ENCODE measurements at places on chromosomes 12 and 14.

- DNase-seq = peak; percentile 80
Observed at GRCh38 chr12:52980650-52981423, 25.4 kb upstream of the EIF4B start.

GRCh38 chr12:68786929-68787328 is 21.0 kb upstream of the MDM2 start:
- DNase-seq = no peak

GRCh38 chr14:67882986-67883555 is 63.5 kb downstream of the RAD51B start:
- DNase-seq = no peak

DNA sequence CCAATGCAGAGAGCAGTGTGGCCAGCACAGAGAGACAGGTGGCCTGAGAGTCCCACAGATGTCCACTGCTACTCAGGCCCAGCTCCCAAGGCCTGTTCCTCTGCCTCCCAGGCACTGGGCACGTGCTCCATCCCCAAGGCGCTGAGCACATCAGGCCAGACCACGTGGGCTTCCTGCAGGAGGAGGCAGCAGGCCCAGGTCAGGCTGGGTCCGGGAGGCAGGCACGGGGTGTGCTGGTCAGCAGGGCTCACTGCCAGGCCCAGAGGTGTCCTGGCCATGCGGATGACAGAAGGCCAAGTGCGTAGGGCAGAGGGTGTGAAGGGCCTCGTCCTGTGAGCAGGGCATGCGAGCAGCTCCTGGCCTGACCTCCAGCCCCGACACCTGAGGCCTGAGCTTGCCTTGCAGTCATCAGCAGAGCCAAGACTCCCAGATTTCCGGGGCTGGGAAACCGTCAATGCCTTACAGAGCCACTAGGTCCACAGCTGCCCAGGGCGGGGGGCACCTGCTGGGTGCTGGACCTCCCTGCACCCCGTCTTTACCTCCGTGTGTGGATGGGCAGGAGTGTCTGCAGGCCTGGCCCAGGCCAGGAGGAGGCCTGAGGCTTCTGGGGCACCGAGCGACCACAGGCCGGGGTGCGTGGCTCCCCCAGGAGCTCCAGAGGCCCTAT is 14.9 kb downstream of the TRMT61A start:
- no peak for DNase-seq

DNA sequence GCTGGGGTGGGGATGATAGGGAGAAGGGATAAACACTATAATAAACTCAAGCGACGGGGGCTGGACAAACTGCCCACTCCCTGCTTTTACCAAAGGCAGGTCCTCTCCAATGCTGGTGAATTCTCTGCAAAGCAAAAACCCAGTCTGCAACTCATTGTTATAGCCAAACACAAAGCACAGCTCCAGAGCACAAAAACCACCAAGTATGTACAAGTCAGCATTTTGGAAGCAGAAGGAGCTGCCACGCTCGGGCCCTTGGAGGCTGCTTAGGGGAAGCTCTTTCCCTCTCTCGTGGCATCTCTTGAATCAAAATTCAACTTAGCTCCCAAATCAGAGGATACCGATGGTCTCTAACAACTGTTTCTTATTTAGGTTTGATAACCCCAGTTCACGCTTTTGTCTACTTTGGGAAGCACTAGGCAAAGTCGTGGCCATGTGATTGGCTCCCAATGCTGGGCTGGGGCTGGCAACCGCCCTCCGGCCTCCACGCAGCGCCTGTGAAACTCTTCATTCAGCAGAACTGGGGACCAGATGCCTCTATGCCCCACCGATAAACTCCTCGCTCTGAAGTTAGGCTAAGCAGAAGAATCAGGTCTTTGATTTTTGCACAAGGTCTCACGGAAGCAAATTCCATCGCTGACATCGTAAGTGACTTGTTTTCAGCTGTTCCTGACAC is 158.5 kb upstream of the FOXN3 start:
- no peak for DNase-seq

GRCh38 chr12:106602076-106602475 is 19.3 kb downstream of the RFX4 start:
- no peak for DNase-seq

- DNase-seq = no peak
Observed at GRCh38 chr12:13197032-13197431, 506 bp downstream of the EMP1 start.

GRCh38 chr12:101915841-101916240 is 38.5 kb downstream of the DRAM1 start:
- no peak for DNase-seq

DNA sequence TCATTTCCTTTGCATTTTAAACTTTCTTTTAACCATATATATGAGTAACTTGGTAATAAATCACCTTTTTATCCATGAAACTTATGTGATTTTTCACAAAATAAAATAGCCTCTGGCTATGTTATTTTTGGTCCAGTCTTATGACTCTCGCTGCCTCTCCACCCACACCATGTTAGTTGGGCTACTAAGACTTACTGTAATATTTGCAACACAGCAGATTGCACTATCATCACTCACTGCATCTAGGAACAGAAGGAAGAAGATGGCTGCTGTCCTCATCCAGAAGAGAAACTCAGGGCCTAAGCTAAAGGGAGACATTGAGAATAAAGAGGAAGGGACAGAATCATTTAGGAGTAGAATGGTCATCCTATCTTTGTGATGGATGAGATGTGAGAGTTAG is 12.6 kb upstream of the B4GALNT3 start:
- no peak for DNase-seq

- no peak for DNase-seq
Observed at GRCh38 chr12:61780435-61780834, 479.8 kb upstream of the USP15 start.

DNA sequence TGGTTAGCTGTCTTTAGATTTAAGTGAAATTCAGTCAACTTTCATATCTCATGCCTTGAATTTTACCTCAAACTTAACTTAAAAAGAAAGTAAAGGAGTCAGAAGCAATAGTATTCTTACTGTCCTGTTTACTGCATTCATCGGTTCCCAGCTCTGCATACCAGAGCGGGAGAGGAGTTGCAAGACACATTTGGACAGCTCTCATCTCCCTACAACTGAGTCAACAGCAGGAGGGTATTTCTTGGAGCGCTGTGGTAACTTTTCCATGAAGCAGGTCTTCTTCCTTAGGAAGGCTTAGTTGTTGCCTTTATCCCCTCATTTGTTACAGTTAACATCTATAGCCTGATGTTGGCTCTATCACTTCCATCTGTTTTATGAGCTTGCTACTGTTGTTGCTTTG is 65.1 kb downstream of the TRMT5 start:
- DNase-seq = no peak

GRCh38 chr12:82954572-82954971 is 267.9 kb downstream of the TMTC2 start:
- DNase-seq = no peak

DNA sequence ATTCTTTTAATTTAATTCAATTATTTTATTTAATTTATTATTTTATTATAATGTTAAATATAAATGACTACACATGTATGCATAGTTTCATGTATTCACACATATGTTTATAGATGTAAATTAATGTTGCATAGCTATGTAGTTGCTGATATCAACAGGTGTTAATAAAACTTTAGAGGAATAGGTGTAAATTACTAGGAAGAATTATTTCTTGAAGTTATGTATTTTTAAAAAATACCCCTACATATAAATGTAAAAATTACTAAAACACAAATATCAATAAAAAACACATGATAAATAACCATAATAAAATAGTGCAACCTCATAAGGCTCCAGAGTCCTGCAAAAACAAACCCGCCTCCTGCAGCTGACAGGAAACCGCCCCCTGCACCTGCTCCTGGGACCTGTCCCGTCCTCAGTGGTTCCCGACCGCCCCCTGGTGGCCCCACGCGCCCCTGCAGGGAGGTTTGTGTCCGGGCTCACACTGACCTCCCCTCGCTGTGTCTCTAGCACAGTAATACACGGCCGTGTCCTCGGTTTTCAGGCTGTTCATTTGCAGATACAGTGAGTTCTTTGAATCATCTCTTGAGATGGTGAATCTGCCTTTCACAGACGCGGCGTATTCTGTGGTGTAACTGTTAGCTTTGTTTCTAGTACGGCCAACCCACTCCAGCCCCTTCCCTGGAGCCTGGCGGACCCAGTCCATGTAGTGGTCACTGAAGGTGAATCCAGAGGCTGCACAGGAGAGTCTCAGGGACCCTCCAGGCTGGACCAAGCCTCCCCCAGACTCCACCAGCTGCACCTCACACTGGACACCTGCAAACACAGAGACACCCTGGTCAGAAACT is 1264.0 kb downstream of the TMEM121 start:
- peak; percentile 77 for DNase-seq

DNA sequence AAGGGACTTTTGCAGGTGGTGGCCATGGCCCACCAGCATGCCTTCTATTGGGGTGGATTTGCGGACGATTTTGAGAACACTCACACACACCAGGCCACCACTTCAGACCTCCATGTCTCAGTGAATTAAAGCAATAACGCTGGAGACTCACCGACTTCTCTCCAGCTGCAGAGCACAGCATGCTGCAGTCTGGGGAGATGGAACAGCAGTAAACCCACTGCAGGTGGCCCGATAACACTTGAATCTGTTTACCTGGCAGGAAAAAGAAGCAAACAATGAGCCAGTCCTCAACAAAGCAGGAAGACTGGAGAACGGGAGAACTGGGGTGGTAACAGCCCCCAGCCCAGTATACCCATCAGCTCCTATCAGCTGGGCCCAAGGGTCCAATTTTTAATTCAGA is 21.6 kb downstream of the RFC5 start:
- DNase-seq = no peak

DNA sequence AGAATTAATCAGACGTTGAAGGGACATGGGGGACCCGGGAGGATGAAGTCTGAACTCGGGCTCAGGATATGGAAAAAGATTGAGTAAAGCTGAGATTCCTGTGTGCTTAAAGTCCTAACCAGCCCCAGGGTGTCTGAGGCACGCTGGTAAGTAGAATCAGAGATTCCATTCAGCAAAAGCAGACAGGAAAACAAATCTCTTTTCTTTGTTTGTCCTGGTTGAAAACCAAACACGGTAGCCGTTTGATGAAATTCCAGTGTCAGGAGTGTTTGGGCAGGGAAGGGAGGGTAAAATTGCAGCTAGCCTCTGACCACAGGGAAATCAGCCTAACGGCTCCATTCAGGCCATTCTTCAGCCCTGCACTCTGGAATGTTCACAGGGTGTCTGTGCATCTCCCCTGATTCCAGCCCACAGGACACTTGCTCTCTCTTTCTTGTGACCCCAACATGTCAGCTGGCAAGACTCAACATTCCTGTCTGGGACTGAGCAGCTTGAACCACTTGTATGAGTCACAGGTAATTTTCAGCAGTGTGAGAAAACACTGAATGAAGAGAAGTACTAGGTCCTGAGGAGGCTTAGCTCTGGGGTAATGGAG is 31.0 kb downstream of the NINJ2 start:
- no peak for DNase-seq

DNA sequence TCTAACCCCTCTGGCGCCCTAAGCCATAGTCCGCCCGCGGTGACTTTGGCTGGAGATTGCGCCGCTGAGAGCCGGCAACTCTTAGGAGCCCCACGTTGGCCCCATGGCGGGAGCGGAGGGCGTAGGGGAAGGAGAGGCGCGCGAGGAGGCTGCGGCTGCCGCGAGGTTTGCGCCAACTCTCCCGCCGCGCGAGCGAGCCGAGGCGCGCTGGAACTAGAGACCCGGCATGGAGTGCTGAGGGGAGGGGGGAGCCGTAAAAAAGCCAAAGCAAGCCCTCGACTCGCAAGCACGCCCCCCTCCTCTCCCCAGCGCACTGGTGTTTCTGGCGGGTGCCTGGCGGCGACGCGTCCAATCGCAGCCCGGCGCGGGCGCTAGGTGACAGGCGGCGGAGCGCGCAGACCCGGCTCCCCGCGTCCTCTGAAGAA is at the start of gene SYT10:
Gene SYT10, minus strand, starts transcription at position 233 of the 425 bp plus-strand sequence. CDS start 297 bp downstream, outside the sequence.
- no peak for DNase-seq

GRCh38 chr12:122726080-122726558 is 4.5 kb downstream of the HCAR1 start:
- no peak for DNase-seq

All from activated naive CD4-positive, alpha-beta T cell treated with anti-CD3 and anti-CD28 coated beads, Interleukin-2, amount 50 U/mL, for 16 hours (primary cell).